ENCODE measurements at places on chromosomes 3 and 15. TPM values are rescaled to one million over a fixed set of nuclear protein-coding genes. Genes with fewer than 3 reads are reported as not detected.

The GOLGA8R gene
- 3.6 TPM for total RNA-seq

The FGF12 gene
- 0.12 TPM for total RNA-seq

The TMEM202 gene
- not detected for total RNA-seq

The ZIC1 gene
- total RNA-seq, result not detected

The ZSCAN2 gene
- total RNA-seq, result 6.8 TPM

The EIF2A gene
- 131 TPM for total RNA-seq

The KCNMB2 gene
- total RNA-seq, result not detected

All from aortic smooth muscle cell (primary cell).